ENCODE measurements at places on chromosomes 16 and 17.

DNA sequence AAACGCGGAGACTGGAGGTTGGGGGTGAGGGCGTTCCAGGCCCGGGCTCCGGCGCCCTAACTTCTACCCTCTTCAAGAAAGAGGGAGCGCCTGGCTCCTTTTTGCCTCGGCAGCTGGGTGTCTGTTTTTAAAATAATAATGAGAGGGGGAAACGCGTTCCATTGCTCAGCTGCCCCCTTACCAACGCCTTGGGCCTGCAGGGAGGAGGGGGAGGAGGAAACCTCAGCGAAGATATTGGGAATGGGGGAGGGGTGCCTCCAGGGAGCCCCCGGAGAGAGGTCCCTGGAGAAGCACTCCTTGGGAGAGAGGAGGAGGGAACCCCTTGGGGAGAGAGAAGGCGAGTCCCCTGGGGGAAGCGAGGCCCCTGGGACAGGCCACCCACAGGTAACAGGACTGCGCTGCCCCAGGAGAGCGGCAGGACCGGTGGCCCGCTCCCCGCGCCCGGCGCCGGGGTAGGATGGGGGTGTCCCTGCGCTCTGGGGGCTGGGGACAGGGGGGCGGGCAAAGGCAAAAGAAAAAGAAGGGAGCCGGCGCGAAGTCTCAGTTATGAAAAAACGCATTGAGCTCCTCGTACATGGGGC, 2.7 kb downstream of the NEUROD2 start:
- no peak for DNase-seq

- no peak for DNase-seq
Measured at GRCh38 chr16:75494184-75494583, 1.1 kb downstream of the CHST6 start.

- DNase-seq, result peak; percentile 64
Measured at GRCh38 chr17:47720754-47721533, 12.1 kb upstream of the TBX21 start.

DNA sequence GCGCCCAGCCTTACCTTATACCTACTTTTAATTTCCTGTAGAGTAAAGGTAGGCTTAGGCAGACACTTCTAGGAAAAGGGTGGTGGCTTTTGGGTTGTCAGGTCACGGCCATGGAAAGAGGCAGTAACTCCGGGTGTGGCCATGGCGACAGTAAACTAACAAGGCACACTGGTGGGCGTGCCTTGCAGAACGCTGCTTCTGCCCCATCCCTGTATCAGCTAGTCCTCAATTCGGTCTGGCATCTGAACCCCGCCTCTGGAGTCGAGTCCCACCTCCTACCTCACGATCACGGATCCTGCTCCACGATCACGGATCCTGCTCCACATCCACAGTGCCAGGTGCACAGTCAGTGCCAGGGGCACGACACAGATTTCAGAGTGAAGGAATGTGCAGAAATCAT, 5.6 kb downstream of the ADCY9 start:
- DNase-seq, result no peak

DNA sequence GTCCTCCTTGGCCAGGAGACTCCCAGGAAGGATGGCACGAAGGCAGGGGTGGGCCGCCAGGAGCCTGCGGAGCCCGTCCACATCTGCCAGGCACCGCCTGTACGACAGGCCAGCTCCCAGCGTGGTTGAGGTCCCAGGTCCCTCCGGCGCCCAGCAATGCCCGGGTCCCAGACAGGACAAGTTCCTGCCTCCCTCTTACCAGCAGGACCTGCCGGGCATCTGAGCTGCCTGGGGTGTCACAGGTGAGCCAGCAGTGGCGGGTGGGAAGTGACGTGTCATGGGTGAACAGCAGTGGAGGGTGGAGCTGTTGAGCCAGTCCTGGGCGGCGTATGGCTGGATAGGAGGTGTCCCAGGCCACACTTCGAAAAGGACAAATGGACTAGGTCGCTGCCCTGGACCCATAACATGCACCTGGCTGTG, 15.7 kb upstream of the BAHCC1 start:
- no peak for DNase-seq
